ENCODE measurements at places on chromosomes 13 and 19. TPM values are rescaled to one million over a fixed set of nuclear protein-coding genes. Genes with fewer than 3 reads are reported as not detected.

The FCHO1 gene
- total RNA-seq: 2.1 TPM

The WDR18 gene
- 24.3 TPM for total RNA-seq

The ETV2 gene
- total RNA-seq: 0.17 TPM

The ENOX1 gene
- total RNA-seq: 0.08 TPM

The ZNF177 gene
- total RNA-seq: 0.67 TPM

The DIS3 gene
- total RNA-seq: 14.3 TPM

The TMPRSS9 gene
- total RNA-seq: 24.8 TPM

The KLK2 gene
- total RNA-seq: not detected

The PGLYRP2 gene
- 68.5 TPM for total RNA-seq

The DCLK1 gene
- total RNA-seq: 0.33 TPM

The CEACAM19 gene
- 1.6 TPM for total RNA-seq

The NKPD1 gene
- total RNA-seq: not detected

DNA sequence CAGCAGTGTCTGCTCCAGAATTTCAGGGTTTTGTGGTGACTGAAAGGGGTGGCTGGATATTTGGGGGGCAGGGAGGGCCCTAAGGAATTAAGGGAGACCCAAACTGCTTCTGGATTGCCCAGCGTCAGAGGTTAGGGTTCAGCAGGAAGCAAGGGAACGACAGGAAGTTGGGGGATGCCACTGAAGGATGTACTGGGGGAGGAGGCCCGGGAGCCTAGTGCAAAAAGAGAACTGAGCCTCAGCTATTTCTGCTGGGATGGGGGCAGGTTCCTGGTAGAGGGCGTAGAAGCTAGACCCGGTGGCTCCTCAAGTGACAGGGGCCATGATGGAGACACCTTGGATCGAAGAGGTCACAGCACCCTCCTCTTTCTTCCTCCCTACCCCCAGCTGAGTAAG lies 1.1 kb downstream of the CYP2S1 start:
- no peak for DNase-seq

DNA sequence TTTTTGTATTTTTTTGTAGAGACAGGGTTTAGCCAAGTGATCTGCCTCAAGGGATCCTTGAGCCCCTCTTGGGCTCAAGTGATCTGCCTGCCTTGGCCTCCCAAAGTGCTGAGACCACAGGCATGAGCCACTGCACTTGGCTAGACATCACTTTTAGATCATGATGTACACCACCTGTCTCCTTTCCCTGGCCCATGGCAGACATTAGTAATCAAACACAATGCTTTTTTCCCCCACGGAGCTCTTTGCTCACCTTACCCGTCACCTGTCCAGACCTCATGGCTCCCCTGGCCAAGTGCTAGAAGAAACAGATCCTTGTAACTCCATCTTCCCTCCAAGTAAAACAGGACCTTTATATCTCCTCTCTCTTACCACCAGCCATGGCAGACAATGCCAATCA lies 18.4 kb downstream of the NUMBL start:
- DNase-seq: no peak

DNA sequence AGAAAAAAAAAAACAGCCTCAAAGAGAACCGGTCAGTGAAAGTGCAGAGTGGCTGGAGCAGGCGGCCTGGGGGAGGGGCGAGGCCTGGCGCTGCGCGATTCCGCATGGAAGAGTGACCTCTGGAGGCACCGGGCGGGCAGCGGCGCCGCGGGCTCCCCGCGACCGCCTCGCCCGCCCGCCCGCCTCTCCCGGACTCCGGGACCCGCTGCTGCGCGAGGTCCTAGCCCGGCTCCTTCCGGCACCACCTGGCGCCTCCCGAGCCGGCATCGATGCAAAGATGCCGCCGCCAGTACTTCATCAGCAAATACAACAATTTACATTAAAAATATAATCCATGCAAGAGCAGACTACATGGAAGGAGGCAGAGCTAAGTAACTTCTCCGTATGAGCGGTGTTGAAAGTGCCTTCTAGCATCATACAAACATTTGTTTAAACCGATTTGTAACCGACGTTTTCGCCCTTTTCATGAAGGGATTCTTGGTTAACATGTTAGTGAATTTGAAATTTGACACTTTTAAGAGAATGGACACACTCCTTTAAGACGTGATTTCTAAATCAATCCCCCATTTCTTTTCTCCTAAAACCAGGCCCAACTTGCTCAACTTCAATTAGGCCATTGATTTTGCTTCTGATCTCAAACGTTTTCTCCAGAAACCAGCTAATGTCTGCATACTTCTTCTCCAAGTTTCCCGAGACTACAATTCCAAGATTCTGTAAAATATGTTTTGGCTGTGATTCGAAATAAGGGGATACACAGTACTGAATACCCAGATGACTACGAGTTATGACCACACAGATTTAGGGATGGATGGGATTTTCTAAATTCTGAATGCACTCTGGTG lies 2.1 kb downstream of the EFNB2 start:
- DNase-seq: peak; percentile 69

DNA sequence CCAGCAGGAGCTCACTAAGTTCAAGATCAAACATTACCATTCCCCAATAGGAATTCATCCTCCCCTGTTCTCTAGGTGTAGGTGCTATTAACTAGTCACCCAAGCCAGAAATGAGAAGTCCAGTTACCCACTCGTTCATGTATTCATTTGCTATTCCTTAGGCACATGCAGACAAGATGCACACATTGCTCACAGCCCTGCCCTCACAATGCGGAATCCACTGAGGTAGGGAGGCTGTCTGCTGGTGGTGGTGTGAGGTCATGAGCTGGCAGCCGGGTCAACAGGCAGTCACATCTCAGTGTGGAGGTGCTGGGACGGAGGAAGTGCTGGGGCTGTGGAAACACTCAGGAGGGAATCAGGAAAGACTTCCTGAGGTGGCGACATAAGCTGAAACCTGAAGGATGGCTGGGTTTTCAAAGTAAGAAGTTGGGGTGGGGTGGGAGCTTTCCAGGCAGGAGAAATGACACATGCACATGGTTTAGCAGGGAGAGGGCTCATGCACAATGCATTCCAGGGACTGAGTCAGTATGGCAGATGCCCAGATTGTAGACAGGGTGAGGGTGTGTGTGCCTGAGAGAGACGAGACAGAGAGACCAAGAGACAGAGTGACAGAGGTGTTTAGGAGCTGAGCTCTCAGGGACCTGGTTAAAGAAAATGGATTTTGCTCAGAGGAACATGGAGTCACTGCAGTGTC lies 117.6 kb downstream of the USP12 start:
- DNase-seq: no peak

GRCh38 chr13:78317030-78317429 lies 286.3 kb downstream of the POU4F1 start:
- no peak for DNase-seq

DNA sequence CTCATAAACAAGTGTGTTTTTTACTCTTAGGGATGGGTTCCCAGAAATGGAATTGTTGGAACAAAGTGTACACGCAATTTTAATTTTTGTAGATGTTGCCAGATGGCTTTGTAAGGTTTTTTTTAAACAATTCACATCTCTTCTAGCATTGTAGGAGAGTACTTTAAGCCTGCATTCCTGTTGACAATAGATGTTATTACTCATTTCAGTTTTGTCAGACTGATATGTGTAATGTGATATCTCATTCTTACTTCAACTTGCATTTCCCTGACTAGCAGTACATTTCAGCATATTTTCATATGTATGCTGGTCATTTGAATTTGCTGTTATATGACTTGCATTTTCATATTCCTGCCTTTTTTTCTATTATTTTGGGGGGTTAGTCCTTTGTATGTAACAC lies 186.6 kb upstream of the SLITRK6 start:
- no peak for DNase-seq

DNA sequence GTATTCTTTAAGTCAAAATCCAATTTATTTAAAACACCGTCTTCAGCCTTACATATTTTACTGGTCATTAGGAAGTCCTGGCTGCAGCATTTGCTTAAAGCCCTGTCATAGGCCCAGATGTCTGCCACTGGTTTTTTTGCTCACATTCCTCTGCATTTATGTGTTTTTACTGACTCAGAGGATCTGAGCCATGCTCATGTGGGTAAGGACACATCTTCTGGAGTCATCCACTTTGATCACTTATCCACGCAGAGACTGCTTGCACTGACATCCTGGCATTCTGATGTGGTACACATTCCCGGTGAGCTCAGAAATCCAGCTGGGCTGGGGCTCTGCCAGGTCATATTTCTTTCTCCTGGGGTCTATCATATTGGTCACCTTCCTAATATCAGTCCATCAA lies 531.7 kb upstream of the ARGLU1 start:
- DNase-seq: no peak

GRCh38 chr13:75813323-75813722 lies 177.2 kb downstream of the LMO7 start:
- DNase-seq: no peak

DNA sequence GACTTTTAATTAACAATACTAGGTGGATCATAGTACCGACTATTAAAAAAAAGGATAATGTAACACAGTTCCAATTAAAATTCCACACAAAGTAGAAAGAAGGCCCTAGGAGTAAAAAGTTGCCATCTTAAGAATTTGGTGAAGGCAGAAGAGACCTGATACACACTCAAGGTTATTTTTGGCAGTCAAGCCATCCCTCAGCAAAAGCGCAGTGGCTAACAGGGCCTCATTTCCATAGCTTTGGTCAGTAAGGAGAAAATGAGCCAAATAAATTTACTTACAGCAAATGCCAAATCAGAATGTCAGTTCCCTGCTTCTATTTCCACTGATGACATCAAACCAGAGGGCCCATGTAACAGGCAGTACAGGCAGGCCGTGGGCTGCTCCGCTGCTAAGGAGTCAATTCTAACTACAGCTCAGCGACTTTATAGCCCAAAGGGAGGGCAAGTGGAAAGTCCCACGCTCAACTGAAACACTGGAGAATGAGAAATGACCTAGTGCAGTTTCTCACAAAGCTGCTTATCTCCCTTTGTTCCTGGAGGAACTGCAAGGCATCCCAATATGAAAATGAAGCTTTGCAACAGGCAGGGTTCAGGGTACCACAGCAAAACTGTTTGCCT lies 6.3 kb downstream of the ARGLU1 start:
- DNase-seq: no peak

GRCh38 chr19:13172346-13173138 lies 22.3 kb downstream of the IER2 start:
- DNase-seq: no peak

- no peak for DNase-seq
Measured at GRCh38 chr13:35498231-35498630, 21.7 kb upstream of the MAB21L1 start.

- no peak for DNase-seq
Measured at GRCh38 chr13:99122171-99122570, 78.5 kb upstream of the UBAC2 start.

DNA sequence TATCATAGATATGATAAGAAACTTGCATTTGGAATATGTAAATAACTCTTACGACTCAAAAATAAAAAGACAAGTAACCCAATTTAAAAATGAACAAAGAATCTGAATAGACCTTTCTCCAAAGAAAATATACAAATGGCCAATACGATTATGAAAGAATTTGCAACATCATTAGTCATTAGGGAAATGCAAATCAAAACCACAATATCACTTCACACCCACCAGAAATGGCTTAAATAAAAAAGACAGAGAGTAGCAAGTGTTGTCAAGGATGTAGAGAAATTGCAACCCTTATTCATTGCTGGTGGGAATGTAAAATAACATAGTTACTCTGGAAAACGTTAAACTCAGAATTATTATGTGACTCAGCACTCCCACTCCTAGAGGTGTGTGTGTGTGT lies 226.6 kb upstream of the MAB21L1 start:
- DNase-seq: no peak

GRCh38 chr13:91356919-91357612 lies 9.6 kb downstream of the MIR17HG start:
- DNase-seq: no peak

GRCh38 chr19:33406521-33407139 lies 33.1 kb downstream of the CEBPG start:
- DNase-seq: peak; percentile 85

DNA sequence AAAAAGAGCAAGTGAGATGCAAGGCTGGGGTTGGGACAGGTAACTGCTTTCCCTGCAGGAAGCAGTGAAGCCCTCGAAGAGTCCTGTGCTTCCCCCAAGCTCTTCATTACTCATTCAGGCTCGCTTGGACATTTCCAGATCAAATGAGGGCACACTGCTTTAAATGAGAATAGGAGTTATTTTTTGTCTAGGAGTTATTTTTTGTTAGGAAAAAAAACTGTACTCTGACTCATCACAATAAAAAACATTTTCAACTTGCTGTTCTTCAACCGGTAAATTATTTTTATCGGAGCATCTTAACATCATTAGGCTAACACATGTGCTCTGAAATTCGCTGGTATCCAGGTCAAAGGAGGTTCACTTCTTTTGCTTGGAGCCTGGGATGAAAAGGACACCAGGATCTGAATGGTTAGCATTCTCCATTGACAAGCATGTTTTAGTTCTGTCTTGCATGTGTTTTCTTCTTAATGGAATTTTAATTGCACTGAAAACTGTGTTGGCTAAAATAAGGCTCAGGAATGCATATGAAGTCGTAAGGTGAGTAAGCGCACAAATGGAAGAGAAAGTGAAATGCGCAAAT lies 80.7 kb upstream of the STK24 start:
- no peak for DNase-seq

GRCh38 chr19:54302257-54302656 lies 10.7 kb downstream of the LILRA5 start:
- DNase-seq: no peak

GRCh38 chr13:103066079-103066780 lies at the start of gene SLC10A2:
TSS of gene SLC10A2 (minus strand) at chr13:103066417. CDS start at chr13:103066249, 168 bp downstream.
- DNase-seq: no peak

DNA sequence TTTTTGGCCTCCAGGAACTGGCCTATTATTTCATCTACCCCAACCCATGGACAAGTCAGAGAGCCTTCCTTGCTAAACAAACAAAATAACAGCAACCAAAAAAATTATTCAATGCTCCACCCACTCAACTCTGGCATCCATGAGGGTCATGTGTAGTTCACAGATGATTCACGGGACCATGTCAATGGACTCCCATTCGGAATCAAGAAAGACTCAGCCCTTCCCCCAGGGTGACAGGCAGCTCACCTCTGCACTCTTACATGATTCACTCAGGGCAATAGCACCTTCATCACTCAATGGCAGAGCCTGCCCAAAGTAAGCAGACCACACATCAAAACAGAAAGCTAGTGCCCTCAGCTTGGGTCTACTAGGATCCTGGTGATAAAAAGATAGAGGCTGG lies 14.3 kb upstream of the SCEL start:
- DNase-seq: no peak

DNA sequence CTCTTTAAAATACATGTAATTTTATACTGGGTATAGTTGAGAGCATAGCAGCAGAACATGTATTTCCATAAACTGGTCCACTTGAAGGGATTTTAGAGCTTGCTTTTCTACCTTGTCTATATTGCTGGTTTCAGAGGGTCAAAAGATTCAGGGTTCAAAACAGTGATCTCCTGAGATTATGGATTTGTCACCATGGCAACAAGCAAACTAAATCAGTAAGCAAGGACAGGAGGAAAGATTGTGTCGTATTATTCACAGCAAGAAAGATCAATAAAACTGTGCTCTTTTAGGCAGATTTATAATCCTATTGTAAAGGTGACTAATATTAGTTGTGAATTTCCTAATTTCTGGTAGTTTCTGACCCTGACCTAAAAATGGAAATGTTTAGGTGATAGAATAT lies 496.4 kb downstream of the LMO7 start:
- no peak for DNase-seq

GRCh38 chr19:16524991-16525734 lies 17.1 kb downstream of the CHERP start:
- no peak for DNase-seq

- DNase-seq: no peak
Measured at GRCh38 chr13:97569841-97570240, 135.9 kb downstream of the RAP2A start.

Data from liver (tissue), 10 donors.